ENCODE measurements at places on chromosomes 11 and 22.
A peak's percentile ranks its signal among the peaks of the same experiment; 100 is the strongest.

DNA sequence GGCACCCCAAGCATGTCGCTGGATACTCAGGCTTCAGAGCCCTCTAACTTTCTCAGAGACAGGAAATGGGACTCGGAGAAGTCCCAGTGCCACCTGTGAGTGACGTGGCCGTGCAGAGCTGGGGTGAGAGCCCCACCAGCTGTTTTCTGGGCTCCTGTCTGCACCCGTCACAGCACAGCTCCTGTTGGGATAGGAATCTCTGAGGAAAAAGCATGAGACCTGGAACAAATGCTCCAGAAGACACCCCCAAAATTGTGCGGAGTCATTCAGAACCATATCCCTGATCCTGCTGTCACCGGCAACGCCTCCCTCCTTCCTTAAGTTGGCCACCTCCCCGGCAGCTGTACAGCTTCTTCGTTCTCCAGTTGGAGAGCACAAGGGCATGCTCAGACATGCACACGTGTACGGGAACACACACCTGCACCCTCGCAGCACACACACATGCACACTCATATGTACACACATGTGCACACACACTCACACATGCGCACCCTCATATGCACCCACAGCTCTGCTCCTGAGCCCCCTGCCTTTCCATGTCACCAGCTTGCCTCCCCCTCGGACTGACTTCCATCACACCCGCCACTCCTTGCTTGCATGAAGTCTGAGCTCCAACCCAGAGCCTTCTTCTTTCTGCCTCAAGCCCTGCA, 1430.0 kb downstream of the BRD1 start:
- DNase-seq, result no peak

GRCh38 chr11:83063073-83063754, 8.5 kb downstream of the RAB30 start:
- no peak for DNase-seq

DNA sequence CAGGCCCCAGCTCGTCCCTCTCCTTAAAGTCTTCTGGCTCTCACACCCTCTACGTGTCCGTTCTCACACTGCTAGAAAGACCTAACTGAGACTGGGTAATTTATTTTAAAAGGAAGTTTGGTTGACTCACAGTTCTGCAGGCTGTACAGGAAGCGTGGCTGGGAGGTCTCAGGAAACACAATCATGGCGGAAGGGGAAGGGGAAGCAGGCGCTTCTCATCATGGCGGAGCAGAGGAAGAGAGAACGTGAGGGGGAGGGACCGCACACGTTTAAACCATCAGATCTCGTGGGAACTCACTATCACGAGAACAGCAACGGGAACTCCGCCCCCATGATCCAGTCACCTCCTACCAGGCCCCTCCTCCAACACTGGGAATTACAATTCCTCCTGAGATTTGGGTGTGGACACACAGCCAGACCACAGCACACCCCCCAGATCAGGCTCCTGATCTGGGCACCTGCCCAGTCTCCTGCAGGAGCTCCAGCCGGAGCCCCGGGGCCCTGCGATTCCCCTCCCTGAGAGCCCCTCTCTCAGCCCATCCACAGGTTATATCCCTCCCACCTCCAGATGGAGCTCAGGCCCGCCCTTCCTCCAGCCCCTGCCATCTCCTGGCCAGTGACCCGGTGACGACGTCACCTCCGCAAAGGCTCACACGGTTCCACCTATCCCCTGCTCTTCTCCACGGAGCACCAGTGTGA, 170.2 kb downstream of the BRD1 start:
- peak; percentile 68 for DNase-seq

GRCh38 chr11:123195188-123196059, at the start of gene CLMP:
Gene CLMP (minus strand): TSS chr11:123195248. CDS start chr11:123194940, 308 bp downstream.
- DNase-seq, result no peak

DNA sequence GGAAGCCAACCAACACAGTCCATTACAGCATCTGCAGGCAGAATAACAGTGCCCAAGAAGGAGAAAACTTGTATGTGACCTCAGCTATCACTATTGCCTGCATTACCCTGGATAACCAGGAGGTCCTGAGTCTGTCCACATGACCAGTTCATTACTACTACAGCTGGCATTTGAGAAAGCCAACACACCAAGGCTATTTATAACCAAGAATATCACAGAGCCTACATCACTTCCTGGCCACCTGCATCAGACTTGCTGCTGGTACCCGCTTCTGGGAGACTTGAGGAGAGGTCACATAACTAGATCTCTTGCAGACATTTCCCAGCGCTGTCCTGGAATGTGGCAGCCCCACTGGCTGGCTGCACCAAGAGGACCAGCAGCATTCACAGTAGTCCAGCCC, 11.1 kb upstream of the OR56B4 start:
- DNase-seq, result no peak

DNA sequence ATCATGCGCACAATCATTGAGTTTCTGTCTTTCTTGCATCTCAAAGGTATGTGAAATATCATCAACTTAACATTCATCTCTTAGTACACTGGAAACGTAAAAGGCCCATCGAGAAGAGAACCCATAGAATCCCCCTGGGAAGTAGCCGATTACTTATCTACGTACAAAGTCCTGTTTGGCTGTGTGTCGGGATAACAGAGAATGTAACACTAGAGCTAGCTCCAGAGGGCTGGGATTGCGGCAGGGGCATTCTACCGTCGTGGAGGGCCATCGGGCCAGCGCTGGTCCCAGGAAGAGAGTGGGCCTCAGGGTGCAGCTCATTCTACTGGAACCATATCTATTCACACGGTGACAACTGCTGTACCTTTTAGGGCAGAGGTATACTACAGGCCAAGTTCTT, 4.5 kb downstream of the GAL start:
- no peak for DNase-seq

DNA sequence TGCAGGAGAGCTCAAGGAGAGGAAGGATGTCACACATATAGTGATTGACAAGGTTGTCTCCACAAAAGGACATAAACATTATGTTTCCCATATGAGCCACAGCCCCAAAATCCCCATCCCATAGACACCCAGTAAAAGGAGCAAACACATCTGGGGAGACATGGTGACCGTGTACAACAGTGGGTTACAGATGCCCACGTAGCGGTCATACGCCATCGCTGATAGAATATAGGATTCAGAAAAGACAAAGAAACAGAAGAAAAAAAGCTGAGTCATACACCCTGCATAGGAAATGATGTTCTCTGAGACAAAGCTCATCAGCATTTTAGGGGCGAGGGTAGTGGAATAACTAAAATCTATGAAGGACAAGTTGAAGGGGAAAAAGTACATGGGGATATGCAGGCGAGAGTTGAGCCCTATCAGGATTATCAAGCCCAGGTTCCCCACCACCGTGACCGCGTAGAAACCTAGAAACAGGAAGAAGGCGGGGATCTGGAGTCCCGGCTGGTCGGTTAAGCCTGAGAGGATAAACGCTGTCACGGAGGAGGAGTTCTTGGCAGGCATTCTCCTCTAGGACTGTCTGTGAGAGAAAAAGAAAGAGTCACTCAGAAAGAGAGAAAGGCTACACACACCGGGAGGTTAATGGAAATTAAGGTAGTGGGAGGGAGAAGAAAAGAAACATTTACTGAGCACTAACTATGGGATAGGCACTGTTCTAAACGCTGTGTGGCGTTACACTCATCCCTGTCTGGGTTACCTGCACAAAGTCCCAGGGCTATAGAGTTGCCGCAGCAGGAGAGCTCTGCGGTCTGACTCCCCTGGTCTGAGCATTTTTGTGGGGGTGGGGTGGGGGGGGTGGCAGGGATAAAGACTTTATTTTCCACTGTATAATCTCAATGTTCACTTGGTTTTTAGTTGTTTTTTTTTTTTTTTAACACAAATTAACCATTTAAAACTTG, 36.1 kb upstream of the OR8B8 start:
- DNase-seq, result no peak

GRCh38 chr11:313787-314553, at the start of gene IFITM1:
Gene IFITM1 (plus strand): TSS chr11:314040. CDS start chr11:314171, 131 bp downstream.
- DNase-seq, result no peak

Measured in stimulated activated CD4-positive, alpha-beta T cell treated with anti-CD3 and anti-CD28 coated beads, Interleukin-4, amount 100 ng/mL, for 48 hours (primary cell).